Tongue (tissue), 3 donors: ENCODE measurements at places on chromosomes 16 and 17. TPM values are rescaled to one million over a fixed set of nuclear protein-coding genes. Genes with fewer than 3 reads are reported as not detected.

DNA sequence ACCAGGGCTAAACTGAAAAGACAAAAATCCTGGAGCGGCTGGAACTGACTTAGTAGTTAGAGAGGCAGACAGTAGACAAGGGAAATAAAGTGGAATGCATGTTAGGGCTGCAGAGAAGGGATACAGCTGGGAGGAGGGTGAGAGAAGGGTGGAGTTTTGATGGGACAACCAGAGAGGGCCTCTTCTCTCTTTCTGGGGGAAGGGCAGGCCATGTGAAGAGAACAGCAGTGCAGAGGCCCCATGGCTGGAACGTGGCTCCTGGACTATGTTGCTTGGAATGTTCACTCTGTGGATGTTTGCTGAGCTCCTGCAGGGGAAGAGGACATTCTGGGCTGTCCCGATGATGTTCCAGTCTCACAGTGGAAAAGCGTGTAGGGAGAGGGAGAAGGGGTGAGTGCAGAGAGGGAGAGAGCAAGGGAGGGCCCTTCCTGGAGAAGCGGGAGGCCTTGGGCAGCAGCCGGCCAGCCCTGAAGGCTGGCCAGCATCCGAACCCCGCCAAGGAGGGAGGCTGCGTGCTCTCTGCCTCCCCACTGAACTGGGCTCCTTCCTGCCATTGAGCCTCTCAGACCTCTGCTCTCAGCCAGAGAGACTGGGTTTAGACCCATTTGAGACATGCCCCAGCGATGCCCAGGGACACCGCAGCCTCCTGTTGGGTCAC, 33.1 kb upstream of the GSE1 start:
- DNase-seq: no peak

The CCL5 gene
- 3.5 TPM for total RNA-seq

The CHRNE gene
- total RNA-seq: 3.8 TPM

- DNase-seq: no peak
Measured at GRCh38 chr17:35257208-35257659, 14.4 kb downstream of the SLFN5 start.

- no peak for DNase-seq
Measured at GRCh38 chr17:79530361-79531105, 80.3 kb downstream of the RBFOX3 start.

DNA sequence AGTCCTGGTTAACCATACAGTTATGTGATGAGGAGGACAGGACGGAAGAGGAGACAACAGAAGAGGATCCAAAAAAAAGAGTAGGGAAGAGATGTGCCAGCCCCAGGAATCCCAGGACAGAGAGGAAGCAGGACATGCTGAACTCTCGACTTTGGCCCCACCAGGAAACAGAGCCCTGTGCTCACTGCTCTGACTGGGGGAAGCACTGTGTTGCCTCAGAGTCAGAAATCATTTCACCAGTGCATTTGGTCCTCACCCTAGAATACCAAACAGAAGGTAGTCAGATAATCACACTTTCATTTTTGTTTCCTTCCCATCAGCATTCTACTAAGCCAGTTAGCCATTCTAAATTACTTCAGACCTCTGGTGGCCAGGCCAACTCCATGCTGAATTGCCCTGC, 421.0 kb upstream of the CDH5 start:
- no peak for DNase-seq

DNA sequence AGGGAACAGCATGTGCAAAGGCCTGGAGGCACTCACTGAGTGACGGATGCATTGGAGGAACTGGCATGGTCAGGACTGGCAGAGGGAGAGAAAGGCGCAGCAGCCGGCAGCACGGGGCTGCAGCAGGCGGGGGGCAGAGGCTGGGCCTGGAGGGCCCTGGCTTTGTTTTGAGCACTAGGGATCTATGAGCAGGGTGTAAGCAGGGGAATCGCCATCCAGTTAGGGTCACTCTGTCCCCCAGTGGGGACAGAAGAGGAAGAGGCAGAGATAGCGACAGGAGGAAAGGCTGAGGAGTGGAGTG, 14.2 kb downstream of the HSD11B2 start:
- DNase-seq: no peak

DNA sequence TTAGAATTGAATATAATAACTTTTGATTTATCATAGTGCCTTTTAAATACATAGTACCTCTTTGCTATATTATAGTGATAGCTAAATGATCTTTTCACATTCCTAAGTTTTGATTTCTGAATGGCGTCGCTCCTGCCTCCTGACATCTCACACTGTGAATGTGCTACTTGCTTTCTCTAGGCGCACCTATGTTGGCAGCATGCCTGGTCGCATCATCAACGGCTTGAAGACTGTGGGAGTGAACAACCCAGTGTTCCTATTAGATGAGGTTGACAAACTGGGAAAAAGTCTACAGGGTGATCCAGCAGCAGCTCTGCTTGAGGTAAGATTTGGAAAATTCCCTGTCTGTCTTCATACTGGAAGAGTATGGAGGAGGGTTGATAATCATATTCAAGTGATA, 29.8 kb upstream of the ABCC11 start:
- DNase-seq: no peak

DNA sequence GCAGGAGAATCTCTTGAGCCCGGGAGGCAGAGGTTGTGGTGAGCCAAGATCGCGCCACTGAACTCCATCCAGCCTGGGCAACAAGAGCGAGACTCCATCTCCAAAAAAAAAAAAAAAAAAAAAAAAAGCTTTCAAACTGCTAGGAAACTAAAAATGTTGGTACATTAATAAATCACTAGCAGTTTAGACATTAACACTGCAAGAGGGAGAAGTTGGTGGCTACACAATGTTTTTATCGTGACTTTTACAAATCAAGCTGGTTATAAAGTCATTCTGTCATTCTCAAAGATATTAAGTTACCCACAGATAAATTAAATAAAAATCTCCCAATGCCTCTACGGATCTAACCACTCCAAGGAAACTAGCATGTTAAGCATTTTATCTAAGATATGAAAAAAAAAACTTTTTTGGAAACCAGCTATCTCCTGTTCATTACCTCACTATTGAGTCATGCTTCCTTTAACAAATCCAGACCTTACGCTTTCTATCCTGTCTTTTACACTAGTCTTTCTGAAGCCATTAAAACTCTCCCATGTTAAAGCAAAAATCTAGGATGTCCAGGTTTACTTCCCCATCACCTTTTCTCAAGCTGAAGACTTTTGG, 85.9 kb upstream of the SMURF2 start:
- DNase-seq: no peak

- peak; percentile 2 for DNase-seq
Measured at GRCh38 chr17:37791447-37792399, 46.9 kb upstream of the HNF1B start.

GRCh38 chr17:76527430-76528111, 9.9 kb downstream of the CYGB start:
- DNase-seq: peak; percentile 56
